Retina (tissue), 1 donor: ENCODE measurements at places on chromosomes 6 and 20.

DNA sequence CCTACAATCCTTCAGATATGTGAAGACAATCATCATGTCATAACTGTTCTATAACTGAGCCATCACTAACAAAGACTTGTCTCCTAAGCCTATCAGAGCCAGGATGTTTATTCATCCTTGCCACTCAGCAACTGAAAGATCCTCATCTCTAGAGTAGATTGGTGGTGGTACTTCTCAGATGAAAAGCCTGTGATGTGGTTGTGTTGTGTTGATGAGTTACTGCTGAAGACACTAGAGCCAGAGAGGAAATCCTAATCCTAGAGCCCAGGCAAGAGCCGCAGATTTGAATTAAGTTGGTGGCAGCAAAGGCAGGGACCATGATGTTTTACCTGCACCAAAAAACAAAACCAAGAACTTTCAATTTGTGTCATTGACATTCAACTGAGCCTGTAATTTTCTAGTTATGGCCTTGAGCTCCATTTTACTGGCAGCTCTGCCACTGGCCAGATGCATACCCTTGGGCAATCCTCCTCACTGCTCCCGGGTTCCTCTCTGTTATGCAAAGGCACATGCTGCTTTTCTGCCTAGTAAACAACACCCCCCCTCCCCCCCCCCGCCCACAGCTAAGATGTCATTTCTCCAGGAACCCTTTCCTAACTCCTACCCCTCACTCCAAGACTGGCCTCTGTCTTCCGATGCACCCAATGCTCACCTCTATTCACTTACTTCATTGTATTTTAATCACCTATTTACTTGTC lies 50.2 kb upstream of the REV3L start:
- no peak for DNase-seq

DNA sequence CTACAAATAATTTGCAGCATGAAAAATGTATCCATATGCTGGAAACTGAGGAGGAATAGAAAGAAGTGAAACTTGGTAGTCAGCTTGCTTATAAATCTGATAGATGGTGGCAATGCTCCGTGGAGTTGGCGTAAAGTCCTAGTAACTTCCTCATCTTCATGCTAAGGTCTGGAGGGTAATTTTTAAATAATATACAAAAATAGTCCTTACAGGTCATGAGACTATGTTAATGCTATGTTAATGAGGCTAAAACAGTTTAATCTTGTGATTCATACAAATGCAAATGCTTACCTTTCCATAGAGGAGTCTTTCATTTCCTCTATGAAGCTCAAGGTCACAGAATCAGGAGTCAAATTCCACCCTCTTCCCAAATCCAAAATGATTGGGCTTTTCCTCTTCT lies 9.4 kb upstream of the CRIP3 start:
- DNase-seq: no peak

- no peak for DNase-seq
Observed at GRCh38 chr6:134196568-134197193, 121.2 kb downstream of the SGK1 start.

DNA sequence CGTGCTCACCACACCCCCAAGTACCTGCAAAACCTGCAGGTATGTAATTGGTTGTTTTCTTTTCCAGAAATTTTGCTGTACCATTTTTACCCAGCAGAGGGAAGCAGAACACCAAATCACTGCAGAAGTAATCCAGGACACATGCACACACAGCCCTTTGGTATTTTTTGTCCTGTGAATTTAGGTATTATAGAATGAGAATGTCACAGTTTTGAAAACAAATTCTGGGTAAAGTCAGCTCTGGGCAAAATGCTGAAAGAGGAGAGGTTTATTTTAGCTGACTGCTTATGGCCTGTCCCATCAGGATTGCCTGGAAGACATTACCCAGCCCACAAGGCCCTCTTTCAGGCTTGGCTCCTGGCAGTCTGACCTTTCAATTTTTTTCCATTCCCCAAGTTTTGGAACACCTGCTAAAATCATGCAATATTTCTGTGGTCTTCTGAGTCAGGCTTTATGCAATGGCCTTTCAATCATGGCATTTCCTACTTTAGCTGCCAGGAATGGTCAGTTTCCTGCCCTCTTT lies 3.5 kb upstream of the EFHC1 start:
- DNase-seq: peak; percentile 75

GRCh38 chr20:56439771-56440291 lies 27.8 kb downstream of the CASS4 start:
- no peak for DNase-seq

DNA sequence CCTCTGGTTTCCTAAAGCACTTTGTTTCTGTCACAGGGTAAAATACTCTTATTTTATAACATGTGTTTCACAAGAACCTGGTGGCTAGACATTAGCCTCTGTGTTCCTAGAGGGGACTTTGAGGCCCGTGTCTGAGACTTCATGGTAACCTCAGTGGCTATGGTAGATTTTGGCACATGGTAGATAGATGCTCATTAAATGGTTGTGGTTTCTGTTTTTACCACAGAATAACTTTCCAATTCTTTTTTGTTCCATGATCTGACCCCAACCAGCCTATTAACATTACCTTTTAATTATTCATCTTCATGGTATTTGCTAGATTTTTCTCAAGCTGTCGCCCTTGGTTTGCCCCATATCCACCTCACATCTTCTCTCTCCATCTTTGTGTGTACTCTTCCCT lies 34.3 kb downstream of the CCN2 start:
- no peak for DNase-seq

GRCh38 chr6:151160929-151161757 lies 78.6 kb upstream of the AKAP12 start:
- no peak for DNase-seq

- DNase-seq: no peak
Observed at GRCh38 chr20:50993876-50994275, 29.0 kb downstream of the KCNG1 start.

DNA sequence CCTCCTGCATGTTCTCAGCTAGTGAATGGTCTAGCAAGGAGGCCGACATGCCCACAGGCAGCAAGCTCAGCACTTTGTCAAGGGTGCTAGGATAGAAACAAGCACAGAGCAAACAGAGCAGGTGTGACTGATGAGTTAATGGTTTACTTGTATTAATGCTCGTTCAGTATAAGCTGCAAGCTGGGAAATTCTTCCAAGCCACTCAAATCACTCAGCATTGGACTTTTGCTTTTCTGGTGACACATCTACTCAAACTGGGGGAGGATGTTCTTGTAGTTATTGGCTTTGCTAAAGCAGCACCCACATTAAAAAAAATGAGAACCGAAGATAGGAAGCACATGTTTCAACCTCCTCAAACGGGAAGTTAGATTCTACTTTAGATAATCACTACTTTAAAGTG lies 43.1 kb upstream of the NEDD9 start:
- DNase-seq: no peak

DNA sequence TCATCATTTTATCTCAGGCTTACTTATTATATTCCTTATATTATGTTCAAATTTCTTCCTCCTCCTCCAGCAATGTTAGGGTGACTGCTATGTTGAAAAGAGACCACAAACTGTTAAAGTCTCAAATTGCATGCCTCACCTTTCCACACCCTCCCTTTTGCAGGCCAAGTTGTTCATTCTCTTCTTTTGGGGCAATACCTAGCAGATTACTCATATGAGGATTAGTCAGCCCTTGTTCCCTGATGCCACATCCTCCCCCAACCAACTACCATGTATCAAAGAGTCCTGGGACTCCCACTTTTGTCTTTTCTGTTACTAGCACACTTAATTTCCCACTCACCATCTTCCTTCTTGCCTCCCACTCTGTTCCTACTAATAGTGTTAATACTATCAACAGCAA lies 434.7 kb downstream of the BCKDHB start:
- no peak for DNase-seq

DNA sequence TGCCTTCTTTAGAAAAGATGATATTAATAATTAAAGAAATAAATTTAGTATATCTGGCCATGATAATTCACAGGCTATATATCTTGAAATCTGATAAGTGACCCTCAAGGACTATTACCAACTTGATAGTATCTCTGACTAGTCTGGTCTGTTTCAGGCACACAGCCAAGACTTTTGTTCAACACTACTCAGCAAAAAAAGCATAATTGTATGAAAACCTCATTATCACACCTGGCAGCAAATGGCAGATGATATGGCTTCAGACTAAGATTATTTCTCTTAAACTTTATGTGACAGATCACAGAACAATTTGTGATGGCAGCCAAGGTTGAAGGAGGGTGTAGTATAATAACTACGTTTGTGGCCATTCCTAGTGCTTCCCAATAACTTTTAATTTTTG lies 114.7 kb downstream of the RWDD2A start:
- no peak for DNase-seq

GRCh38 chr20:49948809-49949507 lies 12.8 kb downstream of the RNF114 start:
- no peak for DNase-seq

- no peak for DNase-seq
Observed at GRCh38 chr6:20583444-20583800, 49.2 kb downstream of the CDKAL1 start.

GRCh38 chr6:148625609-148626008 lies 121.2 kb upstream of the UST start:
- DNase-seq: no peak

DNA sequence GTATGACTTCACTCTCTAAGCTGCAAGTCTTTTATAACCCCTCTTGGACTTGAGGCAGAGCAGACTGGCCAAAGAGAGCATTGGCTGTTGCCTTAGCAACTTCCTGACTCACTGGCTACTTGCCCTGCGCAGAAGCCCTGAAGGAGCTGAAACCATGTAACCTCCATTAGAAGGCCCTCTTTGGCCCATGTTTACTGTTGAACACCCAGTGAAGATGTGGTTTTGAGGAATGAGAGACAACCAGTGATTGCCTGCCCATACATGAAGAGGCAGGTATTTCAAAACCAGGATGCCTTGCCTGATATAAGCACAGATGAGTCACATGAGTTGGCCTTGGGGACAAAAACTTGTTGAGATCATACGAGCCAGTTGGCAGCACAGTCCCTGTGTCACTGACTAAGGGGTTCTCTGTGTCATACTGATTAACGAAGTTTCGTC lies 182.5 kb downstream of the EDN1 start:
- no peak for DNase-seq

DNA sequence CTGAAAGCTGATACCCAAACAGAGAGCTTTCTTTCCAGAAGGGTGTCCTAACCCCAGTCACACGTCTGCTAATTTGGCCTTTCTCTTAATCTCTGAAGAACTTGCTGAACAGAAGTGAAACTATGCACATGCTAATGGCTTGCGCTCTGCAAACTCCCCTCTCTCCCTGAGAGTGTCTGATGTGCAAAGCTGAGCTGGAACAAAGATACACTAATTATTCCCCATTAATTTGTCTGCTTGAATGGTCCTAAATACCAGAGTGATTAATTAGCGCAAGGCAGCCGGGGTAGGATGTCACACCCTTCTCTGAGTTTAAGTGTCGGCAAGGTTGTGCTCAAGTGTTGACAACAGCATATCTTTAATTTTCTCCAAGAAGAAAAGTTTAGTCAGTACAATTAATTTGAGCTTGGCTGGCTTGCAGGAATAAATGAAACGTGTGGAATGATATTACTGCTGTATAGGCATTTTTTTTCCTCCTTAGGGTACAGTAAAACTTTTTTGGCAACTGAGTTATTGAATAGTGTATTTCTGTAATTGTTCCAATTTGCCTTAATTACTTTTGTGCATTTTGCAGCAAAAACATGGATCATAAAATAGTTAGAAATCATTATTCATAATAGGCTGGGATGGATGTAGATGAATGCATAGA lies 715.9 kb upstream of the POU3F2 start:
- peak; percentile 61 for DNase-seq

DNA sequence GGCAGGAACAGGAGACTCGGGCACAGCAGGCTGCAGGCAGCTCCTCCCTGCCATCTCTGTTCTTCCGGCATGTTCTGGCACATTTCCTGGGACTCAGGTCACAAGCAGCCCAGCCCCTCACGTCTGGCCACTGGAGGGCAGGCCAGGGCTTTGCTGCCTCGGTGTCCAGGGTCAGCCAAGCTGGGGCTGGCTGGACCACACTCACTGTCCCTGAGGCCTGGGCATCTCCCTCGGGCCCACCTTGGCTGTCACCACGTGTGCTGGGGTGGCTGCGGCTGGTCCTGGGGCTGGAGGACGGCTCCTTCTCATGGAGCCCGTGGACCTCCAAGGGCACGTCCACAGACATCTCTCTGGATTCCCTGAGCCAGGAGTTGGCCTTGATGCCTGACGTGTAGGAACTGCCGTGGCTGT lies 18.5 kb downstream of the FRMD1 start:
- peak; percentile 78 for DNase-seq

DNA sequence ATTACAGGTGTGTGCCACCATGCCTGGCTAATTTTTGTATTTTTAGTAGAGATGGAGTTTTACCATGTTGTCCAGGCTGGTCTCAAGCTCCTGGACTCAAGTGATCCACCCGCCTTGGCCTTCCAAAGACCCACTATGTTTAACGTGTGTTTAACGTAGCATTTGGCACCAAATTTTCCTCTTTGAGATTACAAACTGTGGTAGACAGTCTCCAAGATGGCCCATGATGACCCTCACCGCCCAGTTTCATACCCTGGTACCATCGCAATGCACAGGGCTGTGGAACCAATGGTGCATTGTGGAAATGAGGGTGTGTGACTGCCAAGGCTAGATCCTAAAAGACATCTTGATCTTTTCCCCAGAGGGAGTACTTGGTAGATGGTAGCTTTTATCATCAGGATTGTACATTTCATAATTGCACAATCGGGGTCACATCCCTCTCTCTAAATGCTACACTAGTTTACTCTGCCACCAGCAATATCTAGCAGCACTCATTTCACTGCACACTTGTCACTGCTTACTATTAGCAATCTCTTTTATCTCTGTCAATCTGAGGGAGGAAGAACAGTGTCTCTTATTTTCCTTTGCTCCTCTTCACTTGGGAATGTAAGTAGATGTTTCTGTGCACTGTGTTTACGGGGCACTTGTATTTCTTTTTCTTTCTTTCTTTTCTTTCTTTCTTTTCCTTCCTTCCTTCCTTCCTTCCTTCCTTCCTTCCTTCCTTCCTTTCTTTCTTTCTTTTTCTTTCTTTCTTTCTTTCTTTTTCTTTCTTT lies 96.9 kb downstream of the NOL4L start:
- DNase-seq: no peak

DNA sequence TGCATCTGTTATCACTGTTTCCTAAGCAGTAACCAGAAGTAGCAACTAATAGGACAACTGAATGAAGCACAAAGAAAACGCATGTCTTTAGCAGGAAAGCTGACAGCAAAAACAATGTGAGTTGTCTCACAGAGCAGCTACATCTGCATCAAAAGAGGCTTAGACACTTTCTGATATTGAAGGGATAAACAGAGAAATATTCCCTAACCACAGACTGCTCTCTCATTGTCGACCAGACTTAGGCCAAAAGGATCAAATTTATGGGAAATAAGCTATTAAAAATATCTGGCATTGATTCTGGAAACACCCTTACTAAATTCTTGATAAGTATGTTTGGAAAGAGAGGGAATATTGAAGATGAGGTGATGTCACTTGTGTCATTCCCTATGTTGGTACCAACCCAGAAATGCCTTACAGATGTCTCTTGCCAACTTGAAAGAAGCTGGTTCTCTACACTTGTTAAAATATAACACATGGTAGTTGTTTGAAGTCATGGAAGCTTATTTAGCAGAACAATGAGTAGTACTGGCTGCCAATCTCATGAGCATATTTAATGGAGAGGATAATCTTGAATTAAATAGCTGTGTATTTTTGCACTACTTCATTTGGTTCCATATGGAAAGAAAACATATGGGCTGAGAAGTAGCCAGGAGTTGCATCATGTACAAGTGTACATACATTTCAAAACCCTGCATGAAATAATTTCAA lies 929.3 kb upstream of the MAN1A1 start:
- no peak for DNase-seq
